Esophagus squamous epithelium (tissue), 5 donors: ENCODE measurements at places on chromosomes 13 and 19.

DNA sequence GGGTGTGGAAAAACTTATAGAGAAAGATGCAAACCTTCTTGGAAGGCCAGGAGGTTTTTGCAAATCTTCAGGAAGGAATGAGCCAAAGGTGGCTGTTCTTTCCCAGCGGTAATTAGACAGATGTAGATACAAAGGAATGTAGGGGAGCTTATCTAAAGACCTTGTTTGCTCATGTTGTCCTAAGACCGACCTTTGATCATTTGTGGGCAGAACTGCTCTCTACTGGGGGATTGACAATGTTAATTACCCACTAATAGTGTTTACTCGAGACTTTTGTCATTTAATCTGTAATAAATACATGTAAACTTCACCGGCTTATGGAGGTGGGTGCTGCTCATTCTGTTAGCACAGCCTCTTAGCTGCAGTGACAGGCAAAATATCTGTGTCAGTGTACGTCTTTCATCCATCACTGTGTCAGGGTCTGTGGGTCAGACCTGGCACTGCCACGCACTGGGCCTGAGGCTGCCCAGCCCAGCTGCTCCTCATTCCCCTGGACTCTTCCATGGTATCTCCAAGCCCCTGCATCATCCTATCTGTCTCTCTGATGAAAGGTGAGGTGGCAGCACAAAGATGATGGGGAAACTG lies 68.3 kb downstream of the ZNF431 start:
- no peak for DNase-seq

- DNase-seq, result no peak
These were observed 1.8 kb upstream of the TM6SF2 start for GRCh38 chr19:19274716-19275565.

DNA sequence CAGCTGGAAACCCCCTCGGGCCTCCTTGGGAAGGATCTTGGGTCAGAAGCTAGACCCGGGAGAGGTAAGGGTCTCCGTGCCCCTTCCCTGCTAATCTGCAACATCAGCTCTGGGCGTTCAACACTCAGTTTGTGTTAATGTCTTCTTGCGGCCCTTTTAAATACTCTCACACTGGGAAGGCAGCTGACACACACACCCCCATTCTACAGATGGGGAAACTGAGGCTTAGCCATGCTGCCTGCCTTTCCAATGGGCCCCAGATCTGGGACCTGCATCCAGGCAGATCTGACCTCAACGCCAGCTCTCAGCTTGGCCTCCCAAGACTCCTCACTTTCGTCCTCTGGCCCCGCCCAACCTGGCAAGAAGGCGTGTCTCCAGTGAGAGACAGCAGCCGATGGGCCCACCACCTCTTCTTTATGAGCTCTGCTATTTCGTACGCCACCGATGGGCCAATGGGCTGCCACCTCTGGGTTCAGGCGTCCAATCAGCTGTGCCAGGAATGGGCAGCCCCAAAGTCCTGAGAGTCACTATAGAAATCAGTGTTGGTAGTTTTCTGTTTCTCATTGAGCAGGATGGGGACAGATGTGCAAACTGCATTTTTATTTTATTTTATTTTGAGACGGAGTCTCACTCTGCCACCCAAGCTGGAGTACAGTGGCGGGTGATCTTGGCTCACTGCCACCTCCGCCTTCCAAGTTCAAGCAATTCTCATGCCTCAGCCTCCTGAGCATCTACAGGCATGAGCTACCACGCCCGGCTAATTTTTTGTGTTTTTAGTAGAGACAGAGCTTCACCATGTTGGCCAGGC lies 43.8 kb downstream of the DNM2 start:
- no peak for DNase-seq

- DNase-seq, result no peak
These were observed 382.8 kb upstream of the ZNF507 start for GRCh38 chr19:31962561-31962996.

DNA sequence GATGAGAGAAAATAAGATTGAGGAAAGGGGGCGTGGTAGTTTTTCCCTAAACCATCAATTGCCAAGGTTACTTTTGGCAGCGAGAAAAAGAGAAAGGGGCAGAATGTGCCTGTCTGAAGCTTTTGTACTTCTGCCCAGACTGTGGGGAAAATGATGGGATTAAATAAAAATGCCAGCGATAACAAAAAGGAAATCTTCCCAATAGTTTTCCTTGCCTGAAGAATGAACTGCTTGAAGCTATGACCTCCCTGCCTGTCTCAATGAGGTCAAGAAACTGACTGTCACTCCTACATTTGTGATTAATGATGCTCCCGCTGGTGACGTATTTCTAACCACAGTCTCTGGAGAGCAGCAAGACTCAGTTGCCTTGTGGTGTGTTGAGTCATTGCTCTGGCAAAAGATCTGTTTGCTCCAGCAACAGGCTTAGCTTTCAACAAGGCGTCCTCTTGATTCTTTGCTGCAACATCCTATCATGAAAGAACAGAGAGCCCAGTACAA lies 1051.5 kb downstream of the DIAPH3 start:
- DNase-seq, result no peak

GRCh38 chr13:99123101-99124045 lies 77.3 kb upstream of the UBAC2 start:
- DNase-seq, result no peak

- no peak for DNase-seq
These were observed 169.5 kb upstream of the EDNRB start for GRCh38 chr13:78087966-78088678.

- DNase-seq, result no peak
These were observed 20.9 kb upstream of the ATP11A start for GRCh38 chr13:112668924-112669323.

- no peak for DNase-seq
These were observed 764.0 kb upstream of the SLITRK5 start for GRCh38 chr13:86907156-86907555.

DNA sequence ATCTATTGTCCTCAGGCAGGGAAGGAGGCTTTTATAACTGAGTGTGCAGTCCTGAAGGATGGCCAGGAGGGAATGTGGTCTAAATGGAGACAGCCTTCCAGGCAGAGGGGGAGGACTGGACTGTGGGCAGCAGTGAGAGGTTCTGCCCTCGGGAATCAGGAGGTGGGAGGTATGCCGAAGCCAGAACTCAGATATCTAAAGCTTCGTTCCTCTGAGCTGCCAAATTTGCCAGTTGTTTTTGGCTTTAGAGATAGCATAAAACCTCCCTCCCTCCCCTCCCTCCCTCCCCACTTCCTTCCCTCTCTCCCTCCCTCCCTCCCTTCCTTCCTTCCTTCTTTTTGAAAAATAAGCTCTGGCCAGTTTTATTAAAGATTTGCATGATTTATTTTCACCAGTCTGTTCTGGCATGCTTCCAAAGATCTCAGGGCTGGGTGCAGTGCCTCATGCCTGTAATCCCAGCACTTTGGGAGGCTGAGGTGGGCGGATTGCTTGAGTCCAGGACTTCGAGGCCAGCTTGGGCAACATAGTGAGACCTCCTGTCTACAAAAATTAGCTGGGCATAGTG lies 2.4 kb downstream of the MEDAG start:
- no peak for DNase-seq

GRCh38 chr19:7575434-7576040 lies 20.1 kb upstream of the CAMSAP3 start:
- DNase-seq, result no peak

- no peak for DNase-seq
These were observed 55.5 kb upstream of the KATNAL1 start for GRCh38 chr13:30362869-30363268.

DNA sequence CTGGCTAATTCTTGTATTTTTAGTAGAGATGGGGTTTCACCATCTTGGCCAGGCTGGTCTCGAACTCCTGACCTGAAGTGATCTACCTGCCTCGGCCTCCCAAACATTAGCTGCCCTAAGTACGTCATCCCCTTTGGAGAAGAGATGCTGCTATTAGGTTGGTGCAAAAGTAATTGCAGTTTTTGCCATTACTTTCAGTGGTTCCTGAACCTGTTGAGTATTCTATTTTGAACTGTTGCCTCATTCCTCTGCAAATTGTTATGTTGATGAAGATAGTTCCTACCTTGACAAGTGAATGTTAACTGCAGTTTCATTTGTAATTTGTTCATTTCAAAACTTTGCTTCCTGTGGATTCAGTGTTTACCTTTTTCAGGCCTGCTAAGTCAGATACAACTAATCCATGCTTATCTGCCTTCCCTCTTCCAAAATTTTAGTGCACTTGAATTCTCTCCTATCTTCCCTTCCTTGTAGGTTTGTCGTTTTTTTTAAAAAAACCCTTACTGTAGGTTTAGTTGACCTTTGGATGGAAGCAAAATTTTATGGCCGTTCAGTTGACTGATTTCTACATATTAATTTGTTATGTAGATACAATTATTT lies 24.0 kb downstream of the ZMYM2 start:
- DNase-seq, result no peak

GRCh38 chr19:38228491-38229439 lies 4.7 kb upstream of the DPF1 start:
- no peak for DNase-seq

DNA sequence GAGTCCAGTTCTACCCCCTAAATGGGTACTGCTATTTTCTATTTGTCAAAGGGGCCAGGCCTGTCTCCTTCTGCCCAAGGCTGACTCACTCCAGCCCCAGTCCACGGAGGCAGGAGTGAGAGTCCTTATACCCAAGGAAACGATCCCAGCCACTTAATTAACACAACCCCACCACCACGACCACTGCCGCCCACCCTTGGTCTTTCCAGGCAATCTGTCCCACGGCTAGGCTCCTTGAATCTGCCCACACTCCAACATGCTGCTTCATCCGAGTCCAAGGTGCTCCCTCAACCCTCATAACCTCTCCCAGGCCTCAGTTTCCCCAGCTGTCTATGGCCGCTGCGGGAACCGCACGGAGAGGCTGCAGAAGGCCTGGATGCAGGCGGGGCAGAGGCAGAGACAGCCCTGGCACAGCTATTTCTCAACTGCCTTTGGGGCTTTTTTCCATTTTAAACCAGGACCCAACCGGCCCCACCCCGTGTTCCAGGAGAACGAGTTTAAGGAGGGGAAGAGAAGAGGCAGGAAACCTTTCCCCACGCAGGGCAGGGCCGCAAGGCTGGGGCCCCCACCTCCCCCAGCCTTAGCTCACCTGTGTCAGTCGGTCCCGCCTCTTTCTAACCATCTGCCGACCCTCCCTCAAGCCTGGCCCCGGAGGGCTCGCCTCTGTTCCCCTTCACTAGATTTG lies 746 bp downstream of the RAB3D start:
- no peak for DNase-seq

DNA sequence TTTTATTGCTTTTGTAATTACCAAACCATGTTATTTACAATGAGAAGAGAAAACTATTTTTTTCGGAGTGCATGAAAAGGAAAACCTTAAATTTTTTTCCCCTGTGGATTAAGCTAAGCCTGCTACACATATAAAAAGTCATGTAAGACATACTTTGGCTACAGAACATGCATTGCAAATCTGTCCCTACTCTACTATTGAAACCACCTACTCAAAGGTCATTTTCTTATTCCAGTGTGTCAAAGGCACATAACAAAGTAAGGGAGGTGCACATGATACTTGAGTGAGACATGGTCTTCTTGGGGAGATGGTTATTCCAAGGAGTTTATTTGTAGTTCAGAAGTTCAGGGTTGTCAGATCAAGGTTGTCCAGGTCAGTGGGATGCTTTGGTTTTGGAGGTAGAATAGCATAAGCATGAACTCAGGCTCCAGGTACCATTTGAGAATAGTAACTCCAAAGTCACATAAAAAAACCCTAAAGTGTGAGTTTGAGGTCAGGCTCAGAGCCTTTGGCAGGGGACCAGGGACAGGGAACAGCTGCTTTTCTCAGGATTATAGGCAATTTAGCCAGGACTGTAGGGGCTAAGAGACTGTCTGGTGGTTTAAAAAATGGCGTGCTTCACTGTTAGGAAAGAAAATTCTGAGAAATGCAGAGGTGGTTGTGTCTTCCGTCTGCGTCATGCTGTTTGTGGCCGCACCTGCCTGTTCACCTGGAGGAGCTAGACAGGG lies 15.4 kb downstream of the FARP1 start:
- DNase-seq, result no peak

DNA sequence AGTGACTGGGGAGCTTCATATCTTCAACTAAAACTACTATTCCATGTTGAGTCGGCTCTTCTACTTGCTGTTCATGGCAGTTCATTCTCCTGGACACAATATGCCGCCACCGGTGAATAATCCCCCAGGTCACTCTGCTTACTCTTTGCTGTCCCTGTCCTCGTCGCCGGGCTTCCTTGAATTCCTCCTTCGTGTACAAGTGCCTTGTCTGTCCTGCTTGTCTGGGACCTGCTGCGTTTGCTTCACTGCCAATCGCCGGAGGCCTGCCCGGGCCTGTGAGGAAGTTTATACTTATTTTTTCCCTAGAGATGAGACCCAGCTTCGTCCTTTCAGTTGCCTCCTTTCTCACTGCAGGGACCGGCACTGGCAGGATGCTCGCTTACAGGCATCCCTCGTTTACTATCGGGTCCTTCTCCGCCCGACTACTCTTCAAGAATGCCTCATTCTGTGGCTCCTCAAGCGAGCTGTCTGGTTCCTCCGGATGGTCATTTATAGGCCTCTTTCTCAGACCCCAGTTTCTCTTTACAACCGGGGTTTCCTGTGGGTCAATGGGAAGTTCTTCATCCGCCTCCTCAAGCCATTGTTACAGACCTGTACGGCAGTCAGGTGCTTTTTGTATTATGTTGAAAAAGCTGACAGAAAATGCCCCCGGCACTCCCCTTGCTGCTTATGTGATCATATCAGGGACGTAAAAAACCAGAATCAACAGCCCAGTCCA lies 5.5 kb upstream of the ERVV-1 start:
- no peak for DNase-seq

DNA sequence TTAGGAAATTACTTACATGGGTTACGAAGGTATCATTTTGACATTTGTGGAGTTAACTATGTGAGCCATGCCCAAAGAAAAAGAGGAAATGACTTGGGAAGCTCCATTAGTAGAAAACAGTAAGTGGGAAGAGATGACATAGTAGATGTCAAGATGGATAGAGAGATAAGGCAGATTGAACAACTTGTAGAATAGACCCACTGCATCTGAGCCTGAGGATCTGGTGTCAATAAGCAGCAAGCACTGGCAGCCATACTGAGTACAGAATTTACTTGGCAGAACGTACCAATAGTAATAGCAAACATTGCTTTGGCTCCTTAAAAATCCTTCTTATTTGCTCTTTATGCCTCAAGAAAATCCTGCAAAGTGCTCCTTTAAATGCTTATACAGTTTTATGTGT lies 203.8 kb downstream of the GPC6 start:
- DNase-seq, result no peak

DNA sequence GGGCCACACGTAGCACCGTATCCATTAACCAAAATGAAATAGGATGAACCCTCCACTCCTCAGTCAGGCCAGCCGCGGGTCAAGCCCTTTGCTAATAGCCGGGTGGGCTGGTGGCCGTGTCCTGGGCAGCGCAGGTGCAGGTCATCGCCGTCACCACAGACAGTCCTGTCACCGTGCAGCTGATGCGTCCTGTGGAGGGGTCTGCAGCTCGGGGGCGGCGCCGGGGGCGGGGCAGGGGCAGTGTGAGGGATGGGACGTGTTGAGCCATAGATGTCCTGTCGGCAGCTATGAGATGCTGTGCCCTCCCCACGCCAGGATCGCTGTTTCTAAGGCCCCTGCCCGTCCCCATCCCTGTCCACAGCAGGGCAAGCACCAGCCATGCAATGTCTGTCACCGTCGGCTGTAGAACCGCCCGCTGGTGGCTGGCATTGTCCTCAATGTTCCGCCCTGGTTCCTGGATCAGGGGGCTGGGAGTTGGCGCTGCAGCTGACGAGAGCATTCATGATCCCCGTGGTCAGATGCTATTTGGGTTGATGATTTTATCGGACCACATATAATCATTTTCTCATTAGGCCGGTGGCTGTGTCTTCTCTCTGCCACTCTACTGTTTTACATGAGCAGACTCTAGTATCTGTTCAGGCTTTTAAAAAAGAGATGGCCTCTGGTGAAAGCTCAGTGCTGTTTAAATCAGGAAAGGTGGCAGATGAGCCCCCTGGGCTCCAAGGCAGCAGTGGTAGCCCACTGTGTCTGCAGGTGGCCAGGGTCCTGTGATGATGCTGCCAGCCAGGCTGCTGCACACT lies 126.1 kb downstream of the KDM4B start:
- DNase-seq, result no peak
